Posterior cingulate gyrus (tissue), 11 donors: ENCODE measurements at places on chromosomes 12 and 14.
A peak's percentile ranks its signal among the peaks of the same experiment; 100 is the strongest.

DNA sequence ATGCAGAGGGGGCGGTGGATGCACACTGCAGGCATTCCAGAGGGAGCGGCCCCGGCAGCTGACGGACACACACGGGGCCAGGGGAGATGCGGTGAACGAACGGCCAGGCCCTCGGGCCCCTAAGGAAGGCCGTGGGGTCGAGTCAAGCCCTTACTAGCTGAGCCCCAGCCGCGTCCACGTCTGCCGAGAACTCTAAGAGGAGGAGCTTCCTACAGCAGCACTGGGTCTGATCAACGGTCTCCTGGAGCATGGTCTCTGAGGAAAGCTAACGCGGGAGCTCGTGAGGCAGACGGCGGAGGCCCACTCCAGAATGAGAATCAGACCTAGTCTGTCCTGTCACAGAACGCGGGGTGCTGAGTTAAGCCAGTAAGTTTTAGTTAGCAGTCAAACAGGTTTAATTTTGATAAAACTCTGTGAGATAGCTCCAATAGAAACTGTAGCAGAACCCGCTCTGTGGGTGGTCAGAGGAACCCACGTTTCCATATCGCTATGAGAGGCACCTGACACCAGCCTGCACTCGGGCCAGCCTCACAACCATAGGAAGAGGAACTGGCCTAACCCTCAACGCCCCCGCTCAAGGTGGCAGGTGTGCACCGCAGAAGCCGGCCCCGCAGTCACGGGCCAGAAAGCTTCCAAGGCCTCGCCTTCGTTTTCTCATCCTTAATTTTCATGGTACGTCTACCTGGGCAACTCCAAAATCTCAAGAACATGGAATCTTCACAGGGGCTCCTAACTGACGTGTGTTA, 55.5 kb downstream of the CDC42BPB start:
- no peak for DNase-seq

GRCh38 chr12:121033625-121034349, 5.3 kb downstream of the OASL start:
- no peak for DNase-seq

DNA sequence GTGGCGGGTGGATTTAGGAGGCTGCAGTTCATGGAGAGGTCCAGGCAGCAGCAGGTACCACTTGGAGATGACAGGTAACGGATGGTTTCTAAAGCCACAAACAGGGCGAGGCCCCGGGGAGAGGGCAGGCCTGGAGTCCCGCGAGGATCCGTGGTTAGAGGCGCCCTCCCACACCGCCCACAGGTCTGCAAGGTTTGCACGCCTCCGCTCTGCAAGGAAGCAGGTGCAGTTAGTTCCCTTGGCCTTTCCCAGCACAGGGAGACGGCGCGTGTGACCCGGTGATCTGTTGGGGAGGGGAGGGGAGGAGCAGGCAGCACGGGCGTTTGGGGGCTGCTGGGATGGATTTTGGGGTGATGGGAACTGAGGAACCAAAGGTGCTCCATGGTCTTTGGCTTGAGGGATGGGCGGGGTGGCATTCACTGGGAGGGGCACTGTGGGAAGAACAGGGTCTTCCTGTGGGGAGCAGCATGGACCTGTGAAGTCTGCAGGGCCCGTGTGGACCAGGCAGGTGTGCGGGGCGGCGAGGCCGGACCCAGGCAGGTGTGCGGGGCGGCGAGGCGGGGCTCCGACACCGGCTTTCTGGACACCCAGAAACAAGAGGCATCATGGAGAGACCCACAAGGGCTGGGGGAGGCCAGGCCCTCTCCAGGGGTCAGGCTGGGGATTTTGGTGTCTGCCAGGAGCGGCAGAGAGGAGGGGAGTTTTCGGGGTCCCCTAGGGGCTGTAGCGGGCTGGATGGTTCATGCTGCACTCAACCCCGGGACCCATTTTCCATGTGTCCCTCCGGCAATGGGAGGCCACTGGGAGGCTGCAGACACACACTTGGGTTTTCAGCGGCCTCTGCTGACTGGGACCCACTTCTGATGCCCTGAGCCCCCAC, 29.1 kb downstream of the NOC4L start:
- DNase-seq: no peak

- no peak for DNase-seq
Observed at GRCh38 chr14:75934998-75935628, 46.7 kb downstream of the TGFB3 start.

- peak; percentile 90 for DNase-seq
Observed at GRCh38 chr12:120514002-120514401, 15.0 kb downstream of the COQ5 start.

DNA sequence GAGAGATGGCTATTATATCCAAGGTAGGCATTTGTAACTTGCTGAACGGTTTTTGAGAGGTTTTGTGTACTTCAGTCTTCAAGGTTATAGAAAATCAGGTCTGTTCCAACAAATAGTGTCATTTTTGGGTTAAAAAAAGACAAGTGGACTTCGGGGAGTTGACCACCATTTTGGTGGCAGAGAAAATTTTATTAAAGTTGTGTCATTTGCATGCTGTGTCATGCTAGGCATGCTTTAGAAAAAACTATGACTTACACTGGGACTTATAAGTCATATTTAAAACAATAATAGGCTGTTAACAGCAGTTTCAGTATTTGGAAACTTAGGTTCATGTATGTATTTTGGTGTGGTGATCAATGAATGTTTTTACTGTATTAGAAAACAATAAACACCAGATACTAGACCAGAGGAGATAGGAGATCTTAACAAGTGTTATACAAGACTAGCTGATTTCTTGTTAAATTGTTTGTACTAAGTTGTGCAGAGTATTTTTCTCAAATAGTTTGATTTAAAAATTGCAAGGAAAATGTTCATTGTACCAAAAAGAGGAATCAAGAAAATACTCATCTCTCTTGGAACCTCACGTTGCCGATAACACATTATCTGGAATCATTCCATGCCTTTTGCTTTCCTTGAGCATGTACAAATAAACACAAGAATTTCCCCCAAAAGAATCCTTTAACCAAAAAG, 1.4 kb downstream of the RAN start:
- DNase-seq: no peak
